ENCODE measurements at places on chromosomes 16 and 17. TPM values are rescaled to one million over a fixed set of nuclear protein-coding genes. Genes with fewer than 3 reads are reported as not detected.

TNK1 gene
- under 0.01 TPM for total RNA-seq

C17orf78 gene
- not detected for total RNA-seq

NTN3 gene
- 2.4 TPM for total RNA-seq

TP53TG3C gene
- total RNA-seq = not detected

CARD14 gene
- total RNA-seq = under 0.01 TPM

MYH13 gene
- total RNA-seq = not detected

TMEM235 gene
- not detected for total RNA-seq

TAC4 gene
- total RNA-seq = not detected

ALOX15B gene
- not detected for total RNA-seq

THUMPD1 gene
- total RNA-seq = 90.0 TPM

ZDHHC1 gene
- 6.2 TPM for total RNA-seq

ROGDI gene
- 14.6 TPM for total RNA-seq

TRIM65 gene
- total RNA-seq = 23.8 TPM

SULT1A1 gene
- total RNA-seq = 0.87 TPM

HSPB9 gene
- not detected for total RNA-seq

RABEP2 gene
- 42.5 TPM for total RNA-seq

HS3ST6 gene
- not detected for total RNA-seq

FZD2 gene
- 11.2 TPM for total RNA-seq

GALNS gene
- total RNA-seq = 26.8 TPM

TMEM132E gene
- total RNA-seq = under 0.01 TPM

SLC13A5 gene
- total RNA-seq = not detected

IGFBP4 gene
- total RNA-seq = 302 TPM

TBC1D28 gene
- not detected for total RNA-seq

NPIPA2 gene
- total RNA-seq = 1.00 TPM

CCL16 gene
- not detected for total RNA-seq

USH1G gene
- under 0.01 TPM for total RNA-seq

DNAH3 gene
- under 0.01 TPM for total RNA-seq

GNG13 gene
- not detected for total RNA-seq

SLC5A11 gene
- not detected for total RNA-seq

TMEM114 gene
- not detected for total RNA-seq

BCL6B gene
- 0.50 TPM for total RNA-seq

MARVELD3 gene
- total RNA-seq = not detected

GH2 gene
- total RNA-seq = not detected

TBC1D3E gene
- total RNA-seq = not detected

TLCD1 gene
- total RNA-seq = 3.8 TPM

PMP22 gene
- total RNA-seq = 54.1 TPM

KRTAP4-3 gene
- not detected for total RNA-seq

TNFSF13 gene
- 0.44 TPM for total RNA-seq

Measured in uterine smooth muscle cell (primary cell).